ENCODE measurements at places on chromosomes 7 and 10.
A peak's percentile ranks its signal among the peaks of the same experiment; 100 is the strongest.

- no peak for DNase-seq
Observed at GRCh38 chr10:92690211-92690914, 608 bp downstream of the HHEX start.

DNA sequence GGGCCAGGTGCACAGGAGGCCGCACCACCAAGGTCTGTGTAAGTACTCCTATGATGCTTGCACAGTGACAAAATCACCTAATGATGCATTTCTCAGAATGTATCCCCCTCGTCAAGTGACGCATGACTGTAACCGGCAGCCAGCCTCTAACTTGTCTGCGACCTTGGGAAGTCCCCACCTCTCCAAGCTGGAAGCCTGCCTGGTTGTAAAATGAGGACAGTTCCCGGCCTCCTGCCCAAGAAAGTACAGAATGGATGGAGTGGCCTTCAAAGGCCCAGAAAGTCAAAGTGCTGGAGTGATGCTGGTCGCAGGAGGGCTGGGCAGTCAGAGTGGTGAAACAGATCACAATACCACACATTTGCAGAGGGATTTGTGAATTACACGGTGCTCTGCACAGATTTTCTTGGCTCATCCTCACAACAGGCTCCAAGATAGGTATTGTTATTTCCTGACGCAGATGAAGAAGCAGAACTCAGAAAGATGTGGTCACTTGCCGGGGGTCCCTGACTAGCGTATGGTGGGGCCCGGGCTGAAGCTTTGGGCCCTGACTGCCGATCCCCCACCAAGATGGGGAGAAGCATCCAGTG lies 22.8 kb downstream of the SPOCK2 start:
- DNase-seq = no peak

- DNase-seq = no peak
Observed at GRCh38 chr7:17130281-17131059, 168.0 kb upstream of the AHR start.

DNA sequence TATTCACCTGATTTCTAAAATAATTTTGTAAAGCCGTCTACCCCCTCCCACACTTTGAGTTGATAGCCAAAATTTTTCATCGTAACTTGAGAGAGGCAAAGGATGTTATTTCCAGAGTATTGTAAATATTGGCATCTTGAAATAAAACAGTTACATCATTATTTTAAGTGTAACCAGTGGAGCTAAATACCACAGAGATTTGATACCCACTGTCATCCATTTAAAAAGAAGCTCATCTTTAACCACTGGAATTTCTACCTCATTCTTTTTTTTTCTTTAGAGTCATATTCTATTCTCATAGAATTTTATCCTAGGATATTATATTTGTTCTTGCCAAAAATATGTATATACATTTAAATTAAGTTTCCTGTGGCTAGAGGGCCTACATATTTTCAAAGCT lies 48.6 kb downstream of the CAMK1D start:
- DNase-seq = no peak

DNA sequence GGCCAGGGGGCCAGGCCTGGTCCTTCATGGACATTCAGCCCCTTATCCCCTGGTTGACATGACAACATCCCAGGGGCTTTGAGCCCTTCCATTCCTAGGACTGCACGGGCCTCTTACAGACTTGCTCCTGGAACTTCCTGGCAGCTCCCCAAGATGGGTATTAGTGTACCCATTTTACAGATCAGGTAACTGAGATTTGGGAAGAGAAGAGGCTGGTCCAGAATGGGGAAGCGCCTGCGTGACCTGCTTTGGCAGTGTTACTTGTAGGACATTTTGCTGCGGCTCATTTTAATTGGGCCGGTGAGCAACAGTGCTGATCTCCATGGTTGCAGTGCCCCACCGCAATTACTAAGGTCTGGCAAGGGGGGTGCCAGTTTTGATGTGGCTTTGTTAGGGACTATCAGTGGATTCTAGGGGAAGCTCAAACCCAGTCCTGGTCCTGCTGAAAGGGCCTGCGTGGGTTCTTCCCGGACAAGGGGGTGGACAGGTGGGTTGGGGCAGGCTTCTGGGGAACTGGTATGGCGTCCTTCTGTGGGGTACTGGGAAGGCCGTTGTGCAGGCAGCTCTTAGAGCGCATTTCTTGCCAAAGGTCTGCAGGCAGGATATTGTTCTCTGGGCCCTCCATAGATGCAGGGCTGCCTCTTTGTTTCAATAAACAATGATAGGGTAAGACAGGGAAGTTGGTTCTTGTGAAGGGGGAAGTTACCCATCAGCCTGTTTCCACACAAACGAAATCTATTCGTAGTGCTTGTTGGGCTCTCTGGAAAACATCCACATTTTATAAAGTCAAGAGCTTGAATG lies 137.6 kb downstream of the RGS10 start:
- no peak for DNase-seq

DNA sequence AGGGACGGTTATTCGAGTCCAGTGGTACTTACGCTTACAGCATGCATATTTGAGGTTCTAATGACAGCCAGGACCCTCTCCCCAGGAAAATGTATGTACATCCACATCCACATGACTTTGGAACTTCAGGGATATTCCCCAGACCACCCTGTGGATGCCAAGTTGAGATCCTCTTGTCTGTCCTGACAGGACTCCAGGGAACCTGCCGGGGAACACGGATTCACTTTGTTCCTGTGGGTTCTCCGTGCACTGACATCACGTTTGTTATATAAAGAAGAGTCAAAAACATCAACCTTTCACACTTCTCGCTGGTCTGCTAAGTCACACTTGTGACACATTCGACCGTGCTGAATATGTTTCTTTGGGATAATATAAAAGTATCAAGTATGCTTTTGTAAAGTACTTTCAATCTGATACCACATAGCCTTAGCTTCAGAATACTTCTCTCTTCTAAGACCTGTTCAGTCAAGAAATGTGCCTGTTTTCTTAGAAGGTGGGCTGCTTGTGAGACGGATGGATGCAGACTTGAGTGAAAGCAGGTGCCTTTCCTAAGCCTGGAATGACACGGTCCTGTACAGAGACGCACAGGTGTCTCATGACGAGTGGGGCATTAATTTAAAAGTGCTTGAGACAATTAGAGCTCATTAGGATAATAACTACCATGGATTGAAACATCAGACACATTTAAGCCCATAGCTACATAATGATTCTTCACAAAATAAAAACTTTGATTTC lies 38.7 kb downstream of the CALML5 start:
- DNase-seq = no peak

- DNase-seq = no peak
Observed at GRCh38 chr10:11724938-11725776, 17.0 kb upstream of the ECHDC3 start.

GRCh38 chr10:13909516-13910258 lies 322.9 kb downstream of the PRPF18 start:
- DNase-seq = no peak

- no peak for DNase-seq
Observed at GRCh38 chr7:148264933-148265557, 325.5 kb upstream of the C7orf33 start.

GRCh38 chr10:25175527-25176420 lies 973 bp downstream of the GPR158 start:
- DNase-seq = no peak

DNA sequence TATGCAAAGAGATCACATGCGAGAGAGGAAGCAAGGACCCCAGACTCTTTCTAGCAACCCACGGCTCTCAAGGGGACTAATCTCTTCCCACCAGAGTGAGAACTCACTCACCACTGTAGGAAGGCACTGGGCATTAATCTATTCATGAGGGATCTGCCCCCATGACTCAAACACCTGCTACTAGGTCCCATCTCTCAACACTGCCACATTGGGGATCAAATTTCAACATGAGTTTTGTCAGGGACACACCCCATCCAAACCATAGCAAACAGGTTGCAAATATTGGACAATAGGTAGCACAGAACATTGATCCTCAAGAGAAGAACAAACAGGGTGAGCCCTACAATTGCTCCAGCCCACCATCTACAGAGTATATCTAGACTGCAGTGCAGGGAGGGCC lies 740.6 kb downstream of the LRMDA start:
- DNase-seq = no peak

DNA sequence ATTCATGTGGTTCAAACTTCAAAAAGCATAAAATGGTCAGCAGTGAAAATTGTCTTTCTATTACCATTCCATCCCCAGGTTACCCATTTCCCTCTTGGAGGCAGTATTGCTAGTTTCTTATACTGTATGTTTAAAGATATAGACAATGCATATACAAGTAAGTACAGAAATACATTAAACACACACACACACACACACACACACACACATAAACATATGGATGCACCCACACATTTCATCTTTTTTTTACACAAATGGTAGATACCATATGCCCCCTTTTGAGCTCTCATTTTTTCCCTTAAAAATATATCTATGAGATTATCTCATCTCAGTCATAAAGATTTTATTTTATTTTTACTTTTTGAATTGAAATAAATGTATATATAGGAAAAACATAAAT lies 79.7 kb downstream of the NEUROD6 start:
- no peak for DNase-seq

- no peak for DNase-seq
Observed at GRCh38 chr10:119461380-119461779, 81.1 kb downstream of the RGS10 start.

DNA sequence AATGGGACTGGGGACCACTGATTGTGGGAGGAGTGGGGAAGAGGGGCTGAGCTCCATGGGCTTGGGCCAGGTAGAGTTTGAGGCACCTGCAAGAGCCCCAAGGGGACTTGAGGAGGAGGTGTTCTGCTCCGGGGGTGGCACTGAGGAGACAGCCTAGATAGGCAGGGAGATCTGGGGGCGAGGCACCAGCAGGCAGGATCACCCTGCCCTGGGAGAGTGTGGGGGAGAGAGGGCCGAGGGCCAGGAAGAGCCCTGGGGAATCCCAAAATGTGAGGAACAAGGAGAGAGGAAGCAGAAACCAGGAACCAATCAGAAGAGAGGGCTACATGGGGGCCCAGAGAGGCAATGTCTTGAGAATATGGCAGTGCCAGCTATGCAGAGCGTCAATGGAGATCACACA lies 34.6 kb downstream of the LEP start:
- DNase-seq = no peak

DNA sequence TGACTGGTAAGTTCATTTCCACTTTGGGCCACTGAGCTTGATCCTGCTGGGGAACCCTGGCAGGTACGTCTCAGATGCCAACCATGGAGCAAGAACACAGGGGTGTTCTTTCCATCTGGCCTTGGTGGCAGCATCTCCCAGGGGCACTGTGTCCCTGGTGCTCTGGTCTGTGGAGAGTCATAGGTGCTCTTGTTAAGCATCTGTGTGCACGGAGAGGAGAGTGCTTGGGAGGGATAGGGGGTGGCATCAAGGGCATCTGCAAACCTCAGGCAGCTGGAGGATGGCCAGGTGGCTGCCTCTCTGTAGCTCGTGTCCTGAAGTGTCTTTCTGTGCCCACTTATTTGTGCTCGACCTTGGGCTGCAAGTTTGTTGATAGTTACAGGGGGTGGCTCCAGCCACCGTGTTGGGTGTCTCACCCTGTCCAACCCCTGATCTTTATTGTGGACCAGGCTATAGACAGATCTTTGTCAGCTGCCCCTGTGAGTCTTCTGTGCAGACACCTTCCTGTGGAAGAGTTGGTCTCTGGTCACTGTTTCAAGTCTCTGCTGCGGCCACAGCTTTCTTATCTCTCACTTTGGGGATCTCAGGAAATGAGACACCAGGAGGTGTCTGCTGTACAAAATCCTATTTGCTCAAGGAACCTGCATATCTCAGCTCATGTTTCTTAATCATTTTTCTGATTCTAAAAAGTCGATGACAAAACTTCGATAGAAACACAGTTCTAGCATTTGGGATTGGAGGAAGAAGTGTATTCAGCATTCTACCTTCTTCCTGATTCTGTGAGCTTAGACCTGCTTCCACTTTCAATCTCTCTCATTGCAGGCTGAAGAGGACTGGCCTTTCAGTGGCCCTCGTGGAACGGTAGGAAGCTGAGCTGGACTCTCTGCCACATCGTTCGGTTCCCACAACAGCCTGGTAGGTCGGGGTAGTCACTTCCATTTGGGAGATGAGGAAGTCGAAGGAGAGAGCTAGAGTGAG lies 17.2 kb upstream of the GIMAP8 start:
- DNase-seq = no peak

- DNase-seq = no peak
Observed at GRCh38 chr7:148505645-148506375, 84.8 kb upstream of the C7orf33 start.

GRCh38 chr10:89837165-89838043 lies 136.0 kb downstream of the KIF20B start:
- DNase-seq = no peak

GRCh38 chr7:45407730-45408408 lies 166.3 kb upstream of the ADCY1 start:
- no peak for DNase-seq

DNA sequence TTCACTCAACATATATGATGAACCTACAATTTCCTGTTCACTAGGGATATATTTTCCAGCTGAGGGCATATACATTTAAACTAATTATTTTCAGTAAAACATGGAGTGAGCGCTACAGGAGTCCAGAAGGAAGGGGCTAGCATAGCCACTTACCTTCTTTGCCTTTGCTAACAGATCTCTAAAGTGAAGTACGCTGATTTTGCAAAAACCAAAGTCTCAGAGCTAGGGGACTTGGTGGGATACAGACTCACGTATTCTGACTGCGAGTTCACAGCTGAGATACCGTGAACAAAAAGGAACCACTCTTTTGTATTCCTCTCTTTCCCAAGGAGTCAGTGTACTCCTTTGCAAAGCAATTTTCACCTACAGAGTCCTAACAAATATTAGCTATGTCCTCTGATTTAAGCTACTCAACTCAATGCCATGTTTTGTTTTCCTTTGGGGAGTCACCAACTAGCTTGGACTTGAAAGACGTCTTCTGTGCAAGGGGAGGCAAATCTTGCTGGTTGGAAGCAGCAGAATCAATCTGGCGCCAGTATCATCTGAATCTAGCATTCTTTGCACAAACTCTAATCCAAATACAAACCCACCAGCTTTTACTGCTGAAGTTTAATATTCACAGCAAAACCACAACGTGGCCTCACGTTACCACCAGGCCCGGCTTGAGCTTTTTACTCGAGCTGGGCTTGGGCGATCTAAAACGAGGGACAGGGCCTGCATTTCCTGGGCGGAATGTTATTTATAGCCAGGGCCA lies 657 bp downstream of the CDNF start:
- no peak for DNase-seq

- no peak for DNase-seq
Observed at GRCh38 chr7:47387506-47387905, 194.4 kb downstream of the TNS3 start.

- DNase-seq = no peak
Observed at GRCh38 chr10:5776136-5776880, 36.9 kb downstream of the GDI2 start.

GRCh38 chr10:124035928-124036558 lies 57.4 kb downstream of the CHST15 start:
- peak; percentile 78 for DNase-seq

Data from esophagus squamous epithelium (tissue), 5 donors.